Glutamatergic neuron (in vitro differentiated cells): ENCODE measurements at places on chromosomes 3 and 15.
A peak's percentile ranks its signal among the peaks of the same experiment; 100 is the strongest.

GRCh38 chr3:131231710-131232389 is 149.7 kb upstream of the NUDT16 start:
- no peak for DNase-seq

DNA sequence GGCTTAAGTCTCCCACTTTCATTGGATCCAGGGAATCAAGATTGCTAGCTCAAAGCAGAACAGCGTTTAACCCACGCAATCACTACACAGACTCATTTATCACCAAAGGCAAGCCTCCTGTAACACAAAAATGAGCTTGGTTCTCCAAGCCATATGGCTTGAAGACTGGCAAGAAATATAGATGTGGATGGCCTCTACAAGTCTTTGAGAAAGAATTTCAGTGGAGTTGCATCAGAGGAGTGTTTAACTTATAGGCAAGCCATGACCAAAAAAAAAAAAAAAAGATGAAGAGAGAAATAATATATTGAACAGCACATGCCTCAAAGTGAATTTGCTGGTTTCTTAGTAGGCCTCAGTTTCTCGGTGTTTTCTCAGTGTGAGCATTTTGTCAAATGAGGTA is 27.3 kb downstream of the PDZRN3 start:
- no peak for DNase-seq

- DNase-seq = no peak
These were observed 28.3 kb downstream of the MRAS start for GRCh38 chr3:138376663-138377062.

DNA sequence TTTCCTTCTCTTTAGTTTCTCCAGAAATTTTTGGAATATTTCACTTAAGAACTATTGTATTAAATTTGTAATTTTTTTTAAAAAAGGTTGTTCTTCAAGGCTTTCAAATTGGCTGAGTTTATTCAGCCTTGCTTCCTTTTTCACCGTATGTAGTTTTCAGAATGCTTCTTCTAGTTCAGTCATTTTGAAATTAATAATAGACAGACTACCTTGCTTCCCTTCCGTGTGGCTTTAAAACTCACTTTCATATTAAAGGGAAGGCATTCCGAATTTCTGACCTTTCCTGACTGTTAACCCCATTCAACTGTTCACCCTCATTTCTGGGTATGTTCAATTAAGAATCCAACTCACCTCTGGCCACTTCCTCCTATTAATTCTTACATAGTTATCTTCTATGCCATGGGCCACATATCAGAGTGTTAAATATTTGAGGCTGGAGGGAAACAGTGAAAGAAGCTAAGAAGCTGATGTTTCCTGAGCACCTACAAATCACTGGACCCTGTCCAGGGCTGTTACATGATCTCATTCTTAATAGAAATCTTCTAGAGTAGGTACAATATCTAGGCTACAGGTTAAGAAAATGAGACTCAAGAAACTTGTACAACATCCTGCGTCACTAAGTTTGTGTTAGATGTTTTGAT is 237.5 kb downstream of the P3H2 start:
- DNase-seq = no peak

DNA sequence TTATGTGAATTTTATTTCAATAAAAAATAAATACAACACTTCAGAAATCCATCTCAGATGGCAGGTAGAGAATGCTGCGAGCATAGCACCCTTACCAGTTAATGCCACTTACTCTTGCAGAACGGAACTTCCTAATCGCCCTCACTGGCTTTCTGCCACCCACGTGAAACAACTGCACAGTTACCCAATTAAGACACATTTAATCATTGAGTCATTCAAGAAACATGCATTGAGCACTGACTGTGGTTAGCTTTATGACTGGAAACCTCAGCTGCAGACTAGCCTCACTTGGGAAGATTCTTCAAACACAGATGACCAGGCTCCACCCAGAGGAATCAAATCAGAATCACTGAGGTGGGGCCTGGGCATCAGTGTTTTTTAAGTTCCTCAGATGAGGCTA is 5.6 kb upstream of the MFGE8 start:
- no peak for DNase-seq

- no peak for DNase-seq
These were observed 185.7 kb upstream of the CTDSPL start for GRCh38 chr3:37675833-37676596.

DNA sequence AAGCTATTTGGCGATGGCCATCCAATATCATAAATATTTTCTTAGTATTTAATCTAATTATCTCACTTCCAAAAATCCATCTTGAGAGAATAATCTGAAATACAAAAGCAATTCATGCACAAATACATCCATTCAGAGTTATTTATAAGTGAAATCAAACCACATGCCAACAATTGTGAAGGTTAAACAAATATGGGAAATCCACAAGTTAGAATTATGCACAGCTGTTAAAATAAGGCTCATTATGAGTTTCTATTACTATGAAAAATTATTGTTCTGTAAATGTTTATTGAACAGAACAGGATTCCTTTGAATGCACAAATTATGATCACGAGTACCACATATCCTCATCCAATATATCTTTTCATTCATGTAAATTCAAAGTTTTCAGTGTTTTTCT is 267.7 kb downstream of the PLOD2 start:
- no peak for DNase-seq

- DNase-seq = no peak
These were observed 55.1 kb downstream of the PEX5L start for GRCh38 chr3:179981646-179982045.

GRCh38 chr3:183506674-183507320 is 48.7 kb downstream of the KLHL6 start:
- no peak for DNase-seq

- no peak for DNase-seq
These were observed 196.7 kb downstream of the SSR3 start for GRCh38 chr3:156358232-156358631.

- DNase-seq = no peak
These were observed 7.2 kb downstream of the FSD2 start for GRCh38 chr15:82798531-82799166.

DNA sequence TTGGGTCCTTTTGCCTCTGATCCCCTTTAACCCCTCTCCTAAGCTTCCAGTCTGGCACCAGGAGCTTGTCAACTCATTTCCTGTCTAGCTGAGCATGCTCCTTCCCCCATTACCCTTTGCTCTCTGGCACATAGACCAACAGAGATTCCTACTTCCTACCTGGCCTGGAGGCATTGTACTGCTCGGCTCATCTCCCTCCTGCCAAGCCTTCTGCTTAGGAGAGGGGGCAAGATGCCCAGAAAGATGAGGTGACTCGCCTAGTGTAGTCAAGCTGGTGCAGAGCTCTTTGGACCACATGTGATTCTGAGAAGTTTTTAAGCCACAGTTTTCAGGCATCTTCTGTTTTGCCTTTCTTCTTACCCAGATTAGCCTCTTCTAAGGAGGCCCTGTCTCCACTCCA is 95.4 kb downstream of the ZNF621 start:
- no peak for DNase-seq

DNA sequence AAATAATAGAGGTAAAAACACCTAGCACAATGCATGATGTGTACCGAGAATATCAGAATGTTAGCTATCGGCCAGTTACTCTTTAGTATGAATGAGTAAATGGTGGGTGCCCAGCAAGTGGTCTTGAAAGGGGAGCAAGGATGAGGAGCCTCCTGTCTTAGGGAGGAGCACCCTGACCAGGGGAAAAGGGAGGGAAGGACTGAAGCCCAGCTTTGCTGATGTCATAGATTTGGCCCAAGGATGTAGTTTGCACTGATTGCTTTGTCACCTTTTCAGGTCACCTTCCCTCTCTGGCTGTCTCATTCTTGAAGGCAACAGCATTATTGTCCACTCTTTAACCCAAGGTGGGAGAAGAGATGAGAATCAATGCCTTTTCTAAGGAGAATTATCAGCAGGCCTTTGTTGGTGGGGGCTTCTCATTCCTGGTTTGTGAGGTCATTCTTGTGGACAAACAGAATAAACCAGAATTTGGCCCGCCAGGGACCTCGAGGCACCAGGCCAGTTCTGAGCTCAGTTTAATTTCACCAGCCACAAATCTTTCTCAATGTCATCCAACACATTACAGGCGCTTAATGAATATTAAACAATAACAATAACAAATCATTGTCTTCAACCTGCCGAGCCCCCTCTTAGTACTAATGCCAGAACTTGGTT is 231.3 kb downstream of the VPS13C start:
- DNase-seq = no peak

GRCh38 chr3:172056416-172056815 is 17.0 kb downstream of the FNDC3B start:
- no peak for DNase-seq

DNA sequence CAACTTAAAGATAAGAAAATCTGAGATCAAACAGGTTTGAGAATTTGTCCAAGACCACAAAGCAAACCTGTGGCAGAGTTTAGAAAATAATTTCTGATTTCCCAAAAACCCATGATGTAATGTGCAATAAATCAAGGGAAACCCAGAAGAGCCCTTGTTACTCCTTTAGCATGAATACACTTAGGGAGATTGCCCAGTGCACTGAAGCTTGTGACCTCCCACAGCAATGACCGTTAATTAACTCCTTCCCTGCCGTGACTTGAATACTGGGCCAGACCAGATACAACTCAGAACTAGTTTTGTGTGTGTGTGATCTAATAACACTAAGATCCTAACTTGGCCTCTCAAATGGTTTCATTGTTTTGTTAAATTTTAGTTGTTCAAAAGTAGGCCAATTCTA is 2.5 kb downstream of the PRKAR2A start:
- no peak for DNase-seq

GRCh38 chr15:47917881-47918280 is 200.6 kb downstream of the SEMA6D start:
- no peak for DNase-seq

- peak; percentile 83 for DNase-seq
These were observed 632 bp upstream of the CRELD1 start for GRCh38 chr3:9932843-9933560.

DNA sequence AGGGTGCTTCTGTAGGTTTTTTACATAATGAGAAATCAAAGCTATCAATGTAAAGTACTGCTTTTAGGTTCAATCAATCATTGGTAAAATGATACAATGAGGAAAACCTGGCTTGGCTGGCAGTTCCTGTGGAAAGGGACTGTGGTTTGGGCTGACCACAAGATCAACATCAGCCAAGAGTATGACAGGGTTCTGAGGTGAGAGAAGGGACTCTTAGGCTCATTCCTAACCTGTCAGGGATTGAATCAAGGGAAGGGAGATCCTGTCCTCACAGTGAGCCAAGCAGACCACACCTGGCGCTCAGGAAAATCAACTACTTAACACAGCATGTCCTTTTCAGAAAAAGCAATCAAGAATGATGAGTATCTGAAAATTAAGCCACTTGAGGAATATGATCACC is 111.1 kb downstream of the MAGI1 start:
- no peak for DNase-seq

GRCh38 chr3:175129126-175129525 is 270.0 kb downstream of the NAALADL2 start:
- no peak for DNase-seq

GRCh38 chr3:136353461-136353860 is 103.3 kb downstream of the PCCB start:
- no peak for DNase-seq

DNA sequence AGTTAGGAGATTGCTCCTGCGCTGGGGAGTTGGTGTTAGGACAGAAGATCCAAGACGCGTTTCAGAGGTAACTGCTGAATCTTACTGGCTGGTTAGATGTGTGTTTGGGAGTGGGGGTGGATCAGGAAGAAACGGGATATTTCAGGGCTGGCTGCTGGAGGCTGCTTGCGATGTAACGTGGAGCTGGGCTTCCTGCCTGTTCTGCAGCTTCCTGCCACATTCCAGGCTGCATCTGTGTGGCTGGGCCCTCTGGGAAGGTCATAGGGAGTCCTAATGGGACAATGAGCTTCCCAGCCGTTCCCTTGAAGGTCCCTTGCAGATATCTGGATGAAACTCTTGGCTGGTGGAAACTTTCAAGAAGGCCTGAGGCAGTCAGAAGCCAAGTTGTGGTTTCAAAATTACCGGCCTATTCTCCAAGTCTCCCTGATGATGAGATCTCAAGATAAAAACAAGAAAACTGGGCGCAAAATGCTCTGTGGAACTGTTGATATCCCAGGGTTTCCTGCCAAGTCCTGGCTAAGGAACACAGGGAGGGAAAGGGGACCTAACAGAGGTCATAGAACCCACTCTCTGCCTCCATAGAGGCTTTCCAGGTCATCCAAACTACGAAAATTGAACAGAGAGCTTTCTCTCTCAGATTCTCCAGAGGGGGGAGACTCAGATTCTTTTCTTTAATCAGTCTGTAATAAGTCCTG is 67.0 kb downstream of the NOX5 start:
- no peak for DNase-seq

DNA sequence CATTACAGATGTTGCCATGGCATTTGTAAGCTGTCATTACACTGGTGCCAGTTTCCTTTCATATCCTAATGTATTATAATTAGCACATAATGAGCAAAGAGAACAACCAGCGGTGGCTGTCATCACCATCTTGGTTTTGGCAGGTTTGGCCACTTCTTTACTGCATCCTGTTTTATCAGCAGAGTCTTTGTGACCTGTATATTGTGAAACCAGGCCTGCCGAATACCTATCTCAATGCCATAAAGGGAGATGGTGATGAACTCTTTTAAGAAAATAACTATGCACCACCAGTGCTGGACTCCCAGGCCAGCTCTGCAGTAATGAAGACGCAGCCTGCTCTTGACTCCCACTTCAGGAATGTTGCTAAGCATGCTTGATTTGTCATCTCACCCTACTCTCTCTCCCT is 458.1 kb upstream of the NR2F2 start:
- DNase-seq = no peak

DNA sequence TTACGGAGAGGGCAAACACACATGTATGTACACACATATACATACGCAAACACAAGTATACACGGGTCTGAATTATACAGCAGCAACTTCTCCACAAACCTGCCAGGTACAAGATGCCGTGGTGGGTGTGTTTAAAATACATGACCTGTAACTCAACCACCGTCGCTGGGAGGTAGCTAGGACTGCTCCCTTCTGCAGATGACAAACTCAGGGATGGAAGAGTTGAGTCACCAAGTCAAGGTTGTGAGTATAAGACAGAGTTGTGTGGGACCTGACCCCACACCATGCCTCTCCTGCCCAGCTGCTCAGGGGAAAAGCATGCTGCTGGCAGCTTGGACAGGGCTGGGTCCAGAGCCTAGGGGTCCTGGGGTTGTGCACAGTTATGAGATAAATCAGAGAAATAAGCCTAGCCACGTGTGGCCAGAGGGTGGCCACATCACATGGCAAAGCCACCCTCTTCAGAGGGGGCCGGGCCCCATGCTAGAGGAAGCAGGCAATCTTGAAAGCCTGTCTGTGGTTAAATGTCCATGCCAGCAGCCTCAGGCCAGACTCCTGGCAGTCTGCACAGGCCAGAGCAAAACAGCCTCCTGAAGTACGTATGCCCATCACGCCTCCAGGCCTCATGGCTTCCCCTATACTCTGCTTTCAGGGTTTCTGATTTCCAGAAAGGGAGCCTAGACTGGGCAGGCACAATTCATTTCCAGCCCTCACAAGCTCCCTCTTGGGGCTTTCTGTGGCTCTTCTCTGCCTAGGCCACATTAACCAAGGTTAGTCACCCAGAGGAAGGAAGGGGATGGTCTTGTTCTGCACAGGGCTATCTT is 107.7 kb upstream of the RPL32 start:
- no peak for DNase-seq

DNA sequence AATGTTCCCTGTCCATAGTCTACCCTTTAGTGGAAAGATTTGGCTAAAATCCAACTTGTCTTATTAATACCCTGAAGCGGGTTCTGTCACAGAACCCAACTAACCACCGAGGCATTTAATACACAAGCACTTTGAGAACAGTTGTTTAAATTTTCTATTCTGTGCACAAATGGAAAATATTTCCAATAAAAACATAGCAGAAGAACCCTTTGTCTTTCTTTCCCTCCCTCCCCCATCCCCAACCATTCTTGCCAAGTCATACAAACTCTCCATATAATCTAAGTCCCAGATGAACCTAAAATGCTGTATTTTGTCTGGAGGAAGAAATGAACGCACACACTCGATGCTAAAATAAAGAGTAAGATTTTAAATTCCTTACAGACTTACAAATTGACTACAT is 126.9 kb upstream of the STRIT1 start:
- DNase-seq = no peak
